Cortex of kidney (tissue), 1 donor: ENCODE measurements at places on chromosomes 16 and 17.

- DNase-seq, result no peak
Measured at GRCh38 chr16:58318391-58318790, 23.6 kb upstream of the PRSS54 start.

GRCh38 chr17:43598357-43599045 is 52.4 kb upstream of the ETV4 start:
- DNase-seq, result no peak

DNA sequence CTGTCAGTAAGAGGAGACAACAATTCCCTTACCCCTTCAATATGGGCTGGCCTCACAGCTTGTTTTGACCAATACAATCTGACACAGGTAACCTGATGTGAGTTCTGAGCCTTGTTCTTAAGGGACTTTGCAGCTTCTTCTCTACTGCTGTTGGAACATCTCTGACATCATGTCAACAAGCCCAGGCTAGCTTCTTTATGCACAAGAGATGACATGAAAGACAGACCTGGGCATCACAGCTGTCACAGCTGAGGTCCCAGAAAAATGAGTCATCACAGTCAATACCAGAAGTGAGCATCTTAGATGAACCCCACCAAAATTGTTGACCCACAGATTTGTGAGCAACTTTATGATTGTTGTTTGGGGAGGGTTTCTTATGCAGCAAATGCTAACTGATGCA is 431.7 kb upstream of the PSMD7 start:
- no peak for DNase-seq

- no peak for DNase-seq
Measured at GRCh38 chr16:23182679-23183542, at the start of gene SCNN1G. Gene SCNN1G, plus strand, starts transcription at chr16:23182745. Its CDS starts 3,527 bp downstream, at chr16:23186272.

DNA sequence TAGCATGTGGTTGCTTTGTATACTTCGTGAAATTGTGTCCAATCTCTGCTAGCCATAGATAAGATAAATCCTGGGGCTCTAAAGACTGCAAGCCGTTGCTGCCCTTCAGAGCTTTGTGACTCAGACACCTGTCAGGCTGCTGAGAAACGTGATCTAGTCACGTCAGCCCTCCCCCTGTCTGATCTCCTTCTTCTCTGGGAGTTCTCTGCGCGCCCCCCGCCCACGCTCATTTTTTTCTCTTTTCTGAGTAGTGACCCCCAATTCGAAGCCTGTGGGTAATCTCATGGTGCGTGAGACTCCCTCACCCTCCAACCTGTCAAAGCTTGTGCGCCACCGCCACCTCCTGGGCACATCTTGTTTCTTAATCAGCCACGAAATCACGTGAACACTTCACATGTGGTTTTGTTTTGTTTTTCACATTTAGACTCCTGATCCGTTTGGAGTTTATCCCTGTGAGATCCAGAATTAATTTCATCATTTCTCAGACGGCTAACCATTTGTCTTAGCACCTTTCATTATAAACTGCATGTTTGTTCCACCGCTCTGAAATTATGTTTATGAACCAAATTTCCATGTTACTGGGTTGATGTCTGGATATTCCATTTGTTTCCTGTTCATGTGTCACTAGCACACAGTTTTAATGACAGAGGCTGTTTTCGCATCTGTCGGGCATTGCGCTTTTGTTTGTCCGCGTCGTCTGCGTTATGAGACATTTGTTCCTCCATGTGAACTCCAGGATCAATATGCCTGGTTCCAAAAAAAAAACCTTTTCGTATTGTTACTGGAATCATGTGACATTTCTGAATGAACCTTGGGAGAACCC is 977 bp upstream of the ZNF778 start:
- DNase-seq, result no peak

GRCh38 chr17:41777574-41778188 is 8.8 kb downstream of the JUP start:
- no peak for DNase-seq

DNA sequence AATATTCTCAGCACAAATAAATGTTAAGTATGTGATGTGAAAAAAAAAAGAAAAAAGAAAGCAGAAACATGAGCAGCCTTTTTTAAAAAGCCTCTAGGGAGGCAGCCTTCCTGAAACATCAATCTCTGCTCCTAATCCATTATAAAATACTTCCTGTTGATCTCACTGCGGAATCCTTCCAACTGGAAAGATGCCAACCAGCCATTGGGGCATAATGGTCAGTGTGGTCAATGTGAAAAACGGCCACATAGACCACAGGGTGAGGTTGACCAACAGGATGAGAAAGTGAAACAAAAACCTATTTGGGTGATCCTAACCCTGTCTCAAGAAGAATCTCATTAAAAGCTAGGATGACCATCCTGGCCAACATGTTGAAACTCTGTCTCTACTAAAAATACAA is 26.1 kb upstream of the ABCA8 start:
- DNase-seq, result no peak

GRCh38 chr17:38333635-38334295 is 10.0 kb downstream of the GPR179 start:
- no peak for DNase-seq

DNA sequence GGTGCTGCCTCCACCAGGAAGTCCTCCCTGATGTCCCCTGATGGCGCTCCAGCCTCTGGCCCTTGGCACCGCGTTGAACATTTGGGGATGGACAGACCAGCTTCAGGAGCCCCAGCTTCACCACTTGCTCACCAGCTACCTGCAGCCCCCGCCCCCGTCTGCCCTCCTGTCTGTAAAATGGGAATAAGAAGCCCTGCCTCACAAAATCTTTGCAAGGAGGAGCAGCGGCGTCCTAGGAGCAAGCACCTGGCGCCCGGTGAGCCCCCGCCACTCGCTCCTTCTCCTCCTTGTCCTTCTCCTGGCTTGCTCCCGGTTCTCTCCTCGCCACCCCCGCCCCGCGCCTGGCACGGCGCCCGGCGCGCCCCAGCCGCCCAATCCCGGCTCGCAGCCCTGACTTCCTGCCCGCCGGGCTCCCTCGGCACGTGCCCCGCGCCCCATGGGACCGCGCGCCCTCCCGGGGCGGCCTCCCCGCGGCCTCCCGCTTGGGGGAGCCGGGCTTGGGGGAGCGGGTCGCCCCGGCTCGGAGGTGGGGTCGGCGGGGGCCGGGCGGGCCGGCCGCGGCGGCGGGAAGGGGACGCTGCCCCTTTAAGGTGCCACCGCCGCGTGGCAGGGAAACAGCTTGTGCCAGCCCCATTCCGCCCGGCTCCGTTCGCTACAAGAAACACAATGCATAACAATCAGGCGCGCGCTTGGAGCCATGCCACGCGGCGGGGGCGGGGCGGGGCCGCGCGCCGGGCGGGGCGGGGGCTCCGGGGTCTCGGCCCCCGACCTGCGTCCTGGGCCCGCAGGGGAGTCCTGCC is 9.1 kb upstream of the PPP1R1B start:
- DNase-seq, result no peak

DNA sequence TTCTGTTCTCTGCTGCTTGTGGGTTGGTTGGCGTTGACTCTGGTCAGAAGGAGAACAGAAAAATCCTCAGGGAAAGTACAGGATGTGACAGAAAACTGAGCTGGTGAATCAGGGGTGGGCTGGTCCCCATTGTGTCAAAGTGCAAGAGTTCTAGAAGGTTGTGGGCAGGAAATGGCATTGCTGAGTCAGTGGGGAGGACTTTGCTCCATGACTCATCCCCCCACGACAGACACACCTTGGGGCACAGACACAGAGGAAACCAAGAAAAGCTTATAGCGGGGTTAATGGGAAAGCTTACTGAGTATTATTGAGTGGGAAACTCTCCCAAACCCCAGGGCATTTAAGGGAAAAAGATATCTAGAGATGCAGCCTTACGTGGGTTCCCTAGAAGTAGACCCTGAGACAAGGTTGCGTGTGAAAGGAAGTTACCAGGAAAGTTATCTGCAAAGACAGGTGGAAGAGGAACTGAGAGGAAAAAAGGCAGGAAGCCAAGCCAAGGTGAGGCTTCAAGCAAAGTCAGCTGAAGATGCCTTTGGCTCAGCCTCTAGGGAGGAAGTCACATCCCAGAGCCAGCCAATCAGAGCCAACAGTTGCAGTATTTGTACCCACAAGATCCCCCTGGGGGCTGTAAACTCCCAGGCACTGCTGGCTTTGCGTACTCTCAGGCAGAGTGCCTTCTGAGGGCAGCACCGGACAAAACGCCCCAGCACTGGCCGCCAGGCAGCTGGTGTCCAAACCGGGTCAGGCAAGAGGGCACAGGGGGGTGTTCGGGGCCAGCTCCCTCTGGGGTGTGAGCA is 86.4 kb downstream of the FOXL1 start:
- DNase-seq, result no peak

DNA sequence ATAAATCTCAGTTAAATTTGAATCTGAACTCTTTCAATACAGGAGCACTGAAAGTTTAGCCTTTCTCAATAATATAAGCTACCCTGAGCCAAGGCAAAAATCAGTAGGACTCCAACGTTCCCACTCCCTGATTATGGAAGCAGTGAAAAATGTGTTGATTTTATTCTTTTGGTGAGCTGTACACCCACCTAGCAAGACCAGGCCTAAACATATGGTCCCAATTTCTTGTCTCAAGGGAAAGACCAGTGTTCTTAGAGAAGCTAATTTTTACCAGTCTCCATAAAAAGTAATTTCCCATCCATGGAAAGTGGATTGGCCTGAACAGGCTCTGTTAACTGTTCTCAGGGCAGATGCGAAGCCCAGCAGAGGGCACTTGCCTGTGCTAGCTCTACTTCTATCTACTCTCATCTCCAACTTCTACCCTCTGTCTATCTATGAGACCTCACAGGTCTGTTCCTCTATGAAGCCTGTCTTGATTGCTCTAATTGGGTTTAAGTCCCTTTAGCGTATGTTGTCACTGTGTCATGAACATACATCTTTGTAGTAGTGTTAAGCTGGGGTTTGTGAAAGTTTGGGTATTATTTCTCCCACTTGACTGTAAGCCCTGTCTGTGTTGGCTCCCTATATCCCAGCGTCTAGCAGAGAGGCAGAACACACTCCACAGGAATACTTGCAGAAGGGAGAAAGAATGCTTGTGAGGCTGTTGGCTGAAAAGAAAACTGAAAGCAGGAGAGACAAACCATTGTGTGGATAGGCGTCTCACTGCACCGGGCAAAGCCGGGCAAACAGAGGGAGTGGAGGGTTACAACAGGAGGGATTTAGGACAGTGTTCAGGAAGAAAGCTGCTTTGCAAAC is 167.1 kb upstream of the MAF start:
- DNase-seq, result no peak

- no peak for DNase-seq
Measured at GRCh38 chr17:80652756-80653330, 108.2 kb downstream of the RPTOR start.

DNA sequence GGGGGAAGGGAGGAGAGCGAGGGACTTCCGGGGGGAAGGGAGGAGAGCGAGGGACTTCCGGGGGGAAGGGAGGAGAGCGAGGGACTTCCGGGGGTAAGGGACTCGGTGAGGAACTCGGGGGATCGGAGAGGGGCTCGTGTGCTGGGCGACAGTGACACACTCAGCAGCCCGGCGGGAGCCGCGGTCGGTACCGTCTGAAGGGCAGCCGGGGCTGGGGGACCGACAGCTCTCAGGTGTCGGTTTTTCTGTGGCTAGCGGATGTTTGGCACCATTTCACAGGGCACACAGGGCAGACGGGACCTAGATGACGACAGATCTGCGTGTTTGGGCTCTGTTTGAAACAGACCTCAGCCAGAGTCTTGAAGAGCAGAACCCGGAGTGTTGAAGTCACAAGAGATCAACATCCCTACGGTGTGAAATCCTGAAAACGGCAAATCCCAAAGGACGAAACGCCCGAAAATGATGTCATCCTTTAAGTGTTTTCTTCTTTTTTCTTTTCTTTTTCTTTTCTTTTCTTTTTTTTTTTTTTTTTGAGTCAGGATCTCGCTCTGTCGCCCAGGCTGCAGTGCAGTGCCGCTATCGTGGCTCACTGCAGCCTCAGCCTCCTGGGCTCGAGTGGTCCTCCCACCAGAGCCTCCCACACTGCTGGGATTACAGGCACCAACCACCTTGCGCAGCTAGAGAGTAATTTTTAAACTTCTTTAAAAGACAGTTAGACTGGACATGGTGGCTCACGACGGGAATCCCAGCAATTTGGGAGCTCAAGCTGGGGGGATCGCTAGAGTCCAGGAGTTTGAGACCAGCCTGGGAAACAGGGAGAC is 23.9 kb downstream of the ZNF778 start:
- no peak for DNase-seq

DNA sequence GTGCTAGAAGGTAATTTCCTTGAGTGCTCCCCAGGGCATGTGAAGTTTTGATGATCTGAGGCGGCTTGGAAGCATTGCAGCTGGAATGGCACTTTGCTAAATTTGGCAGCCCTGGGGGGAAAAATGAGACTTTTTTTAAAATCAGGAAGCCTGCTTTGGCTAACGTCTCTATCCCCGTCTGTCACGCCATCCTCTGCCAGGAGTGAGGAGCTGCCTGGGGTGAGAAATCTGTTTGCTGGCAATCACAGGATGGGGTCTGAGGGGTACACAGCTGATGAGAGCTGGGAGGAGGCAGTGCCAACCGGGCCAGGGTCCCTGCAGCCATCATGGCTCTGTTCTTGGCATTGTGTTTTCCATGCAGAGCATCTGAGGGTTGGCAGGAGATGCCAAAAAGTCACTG is 2.0 kb downstream of the ABCC12 start:
- DNase-seq, result no peak

DNA sequence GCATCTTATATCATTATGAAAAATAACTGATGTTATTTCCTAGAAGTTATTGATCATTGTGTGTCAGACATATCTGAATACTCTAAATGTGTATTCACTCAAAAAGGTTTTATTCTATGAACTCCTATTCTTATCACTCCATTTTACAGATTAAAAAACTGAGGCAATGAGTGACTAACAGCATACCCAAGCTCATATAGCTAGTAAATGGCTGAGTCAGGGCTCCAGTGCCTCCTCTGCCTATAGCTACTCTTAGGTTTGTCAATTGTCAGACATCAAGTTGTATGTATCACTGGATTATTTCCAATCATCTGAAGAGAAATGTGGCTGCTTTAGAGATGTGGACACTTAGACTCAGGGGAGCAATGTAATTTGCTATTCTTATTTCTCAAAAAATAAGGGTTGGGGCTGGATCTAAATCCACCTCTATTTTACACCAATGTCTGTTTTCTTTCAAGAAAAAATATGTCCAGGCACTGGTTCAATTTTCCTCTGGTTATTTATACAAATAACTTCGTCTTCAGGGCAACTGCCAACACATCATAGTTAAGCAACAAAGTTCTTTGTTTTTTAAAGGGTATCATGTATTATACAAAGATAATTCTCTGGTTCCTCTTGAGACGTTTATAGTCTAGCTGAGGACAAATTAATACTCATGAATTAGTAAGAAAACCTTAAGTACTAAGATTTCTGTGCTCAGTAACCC is 328.9 kb upstream of the MAF start:
- DNase-seq, result no peak

DNA sequence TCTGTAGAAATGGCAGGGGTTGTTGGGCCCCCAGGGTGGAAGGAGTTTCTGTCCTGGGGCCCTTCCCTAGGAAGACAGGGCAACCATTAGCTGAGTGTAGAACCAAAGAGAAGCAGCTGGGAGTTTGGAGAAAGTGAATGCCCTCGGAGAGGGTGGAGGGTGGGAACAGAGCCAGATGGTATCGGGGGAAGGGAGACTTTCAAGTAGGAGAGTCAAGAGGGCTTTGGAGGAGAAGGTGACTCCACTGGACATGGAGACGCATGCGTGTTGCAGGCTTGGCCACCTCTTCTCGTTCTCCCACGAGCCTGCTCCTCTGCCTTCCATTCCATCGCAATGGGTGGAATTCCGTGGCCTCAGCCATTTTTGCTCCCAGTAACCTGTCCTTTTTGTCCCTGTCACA is 19.4 kb downstream of the SLC47A1 start:
- DNase-seq, result no peak

- no peak for DNase-seq
Measured at GRCh38 chr16:73143576-73144422, 95.9 kb upstream of the ZFHX3 start.
